Mucosa of descending colon (tissue), 3 donors: ENCODE measurements at places on chromosomes 16 and 17. TPM values are rescaled to one million over a fixed set of nuclear protein-coding genes. Genes with fewer than 3 reads are reported as not detected.
A peak's percentile ranks its signal among the peaks of the same experiment; 100 is the strongest.

GRCh38 chr17:28405632-28406472, at the start of gene SLC46A1:
TSS of gene SLC46A1 (minus strand) at chr17:28406212. CDS start at chr17:28406114, 98 bp downstream.
- peak; percentile 70 for DNase-seq

DNA sequence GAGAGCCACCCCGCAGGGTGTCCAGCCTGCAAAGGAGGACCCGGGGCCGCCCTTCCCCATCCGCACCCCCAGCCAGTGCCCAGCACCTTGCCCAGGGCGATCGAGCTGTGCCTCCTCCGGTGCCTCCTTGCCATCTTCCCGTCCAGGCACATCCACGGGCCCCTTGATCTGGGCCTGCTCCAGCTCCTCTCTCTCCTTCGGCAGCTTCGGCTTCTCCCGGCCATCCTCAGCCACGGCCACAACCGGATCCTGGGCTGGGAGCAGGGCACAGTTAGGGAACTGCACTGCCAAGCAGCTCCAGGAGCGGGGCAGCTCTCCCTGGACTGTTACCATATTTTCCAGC, 13.8 kb downstream of the NDUFAF8 start:
- DNase-seq: no peak

DNA sequence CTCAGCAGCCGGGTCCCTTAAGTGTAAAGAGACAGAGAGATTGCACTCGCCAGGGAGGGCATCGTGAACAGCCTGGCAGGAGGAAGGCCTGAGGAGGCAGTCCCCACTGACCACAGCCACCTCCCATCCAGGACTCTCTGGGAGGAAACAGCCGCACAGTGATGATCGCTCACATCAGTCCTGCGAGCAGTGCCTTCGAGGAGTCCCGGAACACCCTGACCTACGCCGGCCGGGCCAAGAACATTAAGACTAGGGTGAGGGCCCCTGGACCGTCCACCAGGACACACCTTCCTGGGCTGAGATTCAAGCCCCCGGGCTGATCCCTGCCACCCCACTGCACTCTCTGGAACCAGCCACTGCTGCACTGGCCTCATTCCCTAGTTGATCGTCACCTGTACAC, 14.0 kb downstream of the BTBD17 start:
- DNase-seq: no peak

- DNase-seq: no peak
Measured at GRCh38 chr17:14113137-14113536, 43.8 kb downstream of the COX10 start.

- no peak for DNase-seq
Measured at GRCh38 chr17:1384905-1385435, 15.1 kb downstream of the YWHAE start.

GRCh38 chr16:83138976-83139690, 512.4 kb downstream of the CDH13 start:
- DNase-seq: no peak

DNA sequence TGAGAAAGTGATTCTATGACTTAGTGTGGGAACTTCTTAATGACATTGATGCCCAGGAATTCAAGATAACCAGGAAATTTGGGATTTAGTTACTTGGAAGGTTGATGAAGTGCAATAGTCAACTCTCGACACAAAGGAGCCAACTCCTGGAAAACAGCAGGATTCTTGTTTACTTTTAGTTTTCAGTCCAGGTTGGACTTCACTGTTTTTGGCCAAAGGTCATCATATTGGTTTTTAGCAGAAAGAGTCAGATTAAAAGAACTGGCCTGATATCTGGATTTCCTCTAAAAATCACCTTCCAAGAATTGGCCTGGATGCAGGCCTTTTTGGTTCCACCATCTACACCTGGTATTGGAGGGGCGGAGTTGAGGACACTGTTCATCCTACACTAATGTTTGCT, 60.1 kb upstream of the SALL1 start:
- no peak for DNase-seq

DNA sequence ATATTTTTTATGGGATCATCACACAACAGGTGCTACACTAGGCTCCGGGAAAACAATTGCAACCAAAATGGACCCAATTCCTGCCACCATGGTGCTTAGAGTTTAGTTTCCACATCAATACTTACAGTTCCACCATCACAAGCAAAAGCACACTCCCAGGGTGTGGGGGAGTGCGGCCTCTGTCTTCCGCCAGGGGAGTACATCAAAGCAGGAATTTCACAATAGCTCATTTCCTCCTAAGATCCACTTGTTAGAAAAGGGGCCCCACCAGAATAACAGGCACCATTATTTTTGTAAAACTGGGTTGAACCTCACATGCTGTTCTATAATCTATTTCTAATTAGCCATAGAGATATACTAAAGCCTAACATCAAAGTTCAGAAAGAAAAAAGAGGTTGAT, 44.3 kb upstream of the PSMD7 start:
- DNase-seq: no peak

DNA sequence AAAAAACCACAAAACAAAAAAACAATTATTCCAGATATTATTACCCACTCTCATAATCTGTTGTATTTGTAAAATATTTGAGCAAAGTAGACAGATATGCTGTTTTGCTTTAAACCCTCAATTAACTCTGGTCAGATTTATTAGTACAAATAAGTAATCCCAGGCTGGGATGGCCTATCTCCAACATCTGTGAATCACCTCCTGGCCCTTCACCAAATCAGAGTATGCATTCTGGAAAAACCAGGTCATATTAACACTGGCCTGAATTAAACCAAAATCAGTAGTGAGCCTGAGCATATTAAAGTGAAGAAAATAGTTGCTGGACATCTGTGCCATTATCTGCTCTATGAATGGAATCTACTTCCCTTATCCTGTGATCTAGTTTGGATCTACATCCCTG, 41.0 kb downstream of the STAT3 start:
- no peak for DNase-seq

DNA sequence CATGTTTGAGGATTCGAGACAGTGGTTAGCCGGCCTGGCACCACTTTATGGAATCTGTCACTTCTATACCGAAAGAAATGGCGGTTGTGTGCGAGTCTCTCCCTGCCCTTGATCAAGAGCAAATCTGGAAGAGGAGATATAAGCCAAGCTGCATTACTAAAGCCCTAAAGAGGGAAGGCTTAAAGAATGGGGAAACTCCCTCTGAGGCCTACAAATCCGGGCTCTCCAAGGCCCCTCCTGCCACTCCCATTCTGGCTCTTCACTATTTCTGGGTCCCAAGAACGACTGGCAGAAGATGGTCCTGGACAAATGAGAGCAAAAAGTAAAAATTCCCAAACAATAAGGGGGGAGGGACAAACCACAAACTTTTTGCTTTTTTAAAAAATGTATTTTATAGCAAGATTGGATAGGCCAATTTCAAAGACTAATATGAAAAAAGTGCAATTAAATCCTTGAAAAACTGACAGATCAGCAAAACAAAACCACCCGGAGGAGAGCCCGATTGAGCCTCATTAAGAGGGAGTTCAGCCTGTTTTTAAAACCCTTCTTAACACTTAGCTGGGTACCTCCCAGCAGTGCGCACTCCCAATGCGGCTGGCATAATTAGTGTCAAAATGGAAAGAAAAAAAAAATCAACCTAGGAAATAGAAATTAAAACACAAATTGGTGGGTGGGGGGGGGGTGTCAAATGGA, 193.5 kb downstream of the ZFHX3 start:
- no peak for DNase-seq

DNA sequence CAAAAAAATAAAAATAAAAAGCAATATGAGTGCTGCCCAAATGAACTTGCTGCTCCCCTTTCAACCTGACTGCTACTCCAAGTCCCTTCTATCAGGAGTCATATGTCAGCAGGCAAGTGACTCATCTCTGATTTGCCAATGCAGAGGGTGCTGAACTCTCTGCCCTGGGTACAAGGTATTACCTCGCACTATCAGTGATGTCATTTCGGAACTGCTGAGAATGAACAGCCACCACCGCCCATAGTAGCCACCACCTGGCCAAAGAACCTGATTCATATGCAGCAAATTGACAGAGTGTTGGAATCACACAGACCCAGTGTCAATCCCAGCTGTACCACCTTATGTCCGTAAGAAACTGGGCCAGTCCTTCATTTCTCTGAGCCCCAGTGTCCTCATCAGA, 31.2 kb downstream of the LYRM9 start:
- DNase-seq: peak; percentile 34

DNA sequence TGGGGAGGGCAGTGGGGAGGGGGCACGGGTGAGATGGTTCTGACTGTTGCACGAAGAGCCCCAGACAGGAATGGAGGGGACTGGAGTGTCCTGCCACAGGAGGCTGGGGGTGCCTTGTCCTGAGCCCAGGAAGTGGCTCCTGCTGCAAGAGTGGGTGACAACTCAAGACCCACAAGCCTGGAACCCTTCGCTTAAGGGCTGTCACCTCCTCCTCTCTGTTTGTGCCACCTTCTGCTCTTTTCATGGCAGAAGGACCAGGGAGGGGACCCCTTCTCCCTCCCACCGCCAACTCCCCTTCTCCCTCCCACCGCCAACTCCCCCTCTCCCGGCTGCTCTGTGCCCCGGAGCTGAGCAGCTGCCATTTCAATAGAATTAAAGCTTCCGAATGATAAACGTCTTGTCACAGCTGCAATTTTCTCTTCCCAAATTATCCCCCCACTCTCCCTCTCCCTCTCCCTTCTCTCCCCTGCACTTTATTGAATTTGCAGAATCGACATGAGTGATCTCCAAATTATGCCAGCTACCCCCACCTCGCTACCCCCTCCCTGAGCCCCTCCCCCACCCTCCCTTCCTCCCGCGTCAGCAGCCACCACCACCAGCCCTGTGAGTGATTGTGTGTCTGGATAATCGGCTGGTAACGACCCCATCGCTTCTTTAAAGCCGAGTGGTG, 13.7 kb downstream of the GJD3 start:
- no peak for DNase-seq

- DNase-seq: no peak
Measured at GRCh38 chr17:7992924-7993323, 9.5 kb upstream of the GUCY2D start.

DNA sequence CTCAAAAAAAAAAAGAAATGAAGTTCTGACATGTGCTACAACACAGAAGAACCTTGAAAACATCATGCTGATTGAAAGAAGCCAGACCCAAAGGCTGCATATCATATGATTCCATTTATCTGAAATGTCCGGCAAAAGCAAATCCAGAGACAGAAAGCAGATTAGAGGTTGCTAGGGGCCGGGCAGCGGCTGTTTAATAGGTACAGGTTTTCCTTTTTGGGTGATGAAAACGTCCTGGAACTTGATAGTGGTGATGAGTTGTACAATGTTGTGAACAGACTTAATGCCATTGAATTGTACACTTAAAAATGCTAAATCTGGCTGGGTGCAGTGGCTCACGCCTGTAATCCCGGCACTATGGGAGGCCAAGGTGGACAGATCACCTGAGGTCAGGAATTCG, 166.5 kb downstream of the NTN1 start:
- DNase-seq: no peak

- DNase-seq: no peak
Measured at GRCh38 chr16:17204206-17204605, 266.6 kb downstream of the XYLT1 start.

- no peak for DNase-seq
Measured at GRCh38 chr17:36686123-36686669, 84.8 kb downstream of the MRM1 start.

GRCh38 chr17:65830356-65830755, 268.9 kb upstream of the AXIN2 start:
- DNase-seq: no peak

DNA sequence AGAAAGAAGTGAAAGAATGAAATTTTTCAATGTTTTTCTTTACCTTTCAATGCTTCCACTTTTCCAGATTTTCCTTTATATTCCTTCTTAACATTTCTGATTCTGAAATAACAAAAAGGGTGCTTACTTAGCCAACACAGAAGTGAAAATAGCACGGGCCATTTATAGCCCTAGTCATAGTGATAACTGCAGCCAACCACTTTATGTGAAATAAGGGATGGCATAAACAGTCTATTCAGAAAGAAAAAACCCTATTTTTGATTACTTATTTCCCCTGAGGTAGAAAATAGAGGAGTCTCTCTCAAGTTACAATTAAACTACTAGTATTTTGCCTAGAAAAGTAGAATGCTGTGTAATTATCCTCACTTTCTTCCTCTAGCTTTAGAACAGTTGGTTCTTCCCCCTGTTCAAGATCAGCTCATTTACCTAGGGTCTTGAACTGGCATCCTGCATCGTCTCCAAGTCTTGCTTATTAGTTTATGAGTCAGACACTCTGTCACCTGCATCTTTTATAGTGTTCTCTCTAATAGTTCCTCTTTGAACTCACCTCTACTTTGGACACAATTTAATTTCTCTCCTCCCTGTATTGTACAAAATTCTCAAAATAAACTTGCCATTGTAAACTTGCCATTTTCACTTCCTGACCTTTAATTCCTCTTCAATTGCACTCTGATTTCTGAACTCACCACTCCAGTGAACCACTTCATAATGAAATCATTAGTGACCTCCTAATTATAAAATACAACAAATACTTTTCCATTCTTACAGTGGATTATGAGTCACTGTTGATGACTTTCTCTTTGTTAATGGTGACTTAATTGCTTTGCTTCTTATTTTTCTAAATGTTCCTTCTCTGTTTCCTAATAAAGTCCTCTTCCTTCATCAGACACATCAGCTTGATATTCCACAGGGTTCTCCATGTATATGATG, 23.6 kb downstream of the ABCA6 start:
- no peak for DNase-seq

- DNase-seq: no peak
Measured at GRCh38 chr17:55388842-55389241, 32.8 kb downstream of the MMD start.

- DNase-seq: no peak
Measured at GRCh38 chr17:49191409-49191916, 18.9 kb downstream of the GNGT2 start.

DNA sequence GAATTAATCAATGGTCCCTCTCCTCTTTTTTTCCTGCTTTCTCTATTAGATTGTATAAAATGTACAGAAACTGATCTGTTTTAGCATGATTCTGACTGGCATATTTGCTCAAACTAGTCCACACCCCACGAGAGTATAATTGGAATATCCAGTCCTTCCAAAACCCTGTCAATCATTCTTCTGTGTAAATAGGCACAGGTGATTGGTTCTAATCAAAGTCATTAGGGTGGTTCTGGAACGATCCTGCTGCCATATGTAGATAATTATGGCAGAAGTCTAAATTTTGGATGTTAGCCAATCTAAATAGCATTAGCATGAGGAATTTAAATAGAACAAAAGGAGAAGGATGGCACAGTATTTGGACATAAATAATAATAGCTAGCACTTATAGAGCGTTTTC, 165.7 kb downstream of the SHISA6 start:
- no peak for DNase-seq

DNA sequence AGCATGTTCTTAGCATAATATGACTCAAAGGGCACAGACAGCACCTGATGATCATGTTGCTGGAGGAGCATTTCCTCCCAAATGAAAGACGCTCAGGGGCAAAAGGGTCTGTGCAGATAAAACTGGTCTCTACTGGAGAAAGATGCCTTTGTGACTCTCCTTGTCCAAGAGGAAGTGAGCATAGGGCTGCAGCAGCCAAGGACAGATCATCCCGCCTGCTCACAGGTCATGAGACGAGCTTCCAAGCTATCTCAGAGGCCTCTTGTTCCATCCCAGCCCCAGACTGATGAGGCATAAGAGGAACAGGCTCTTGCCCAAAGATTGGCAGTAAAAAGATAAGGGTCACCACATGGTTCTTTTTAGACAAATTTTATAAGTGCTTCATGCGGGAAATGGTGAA, 141.8 kb downstream of the KATNIP start:
- no peak for DNase-seq

GRCh38 chr16:724188-725040, 1.8 kb downstream of the CCDC78 start:
- DNase-seq: no peak

SULT1A4 gene
- 13.1 TPM for total RNA-seq

ANKRD40CL gene
- total RNA-seq: 57.6 TPM

C16orf74 gene
- 1.0 TPM for total RNA-seq

MEOX1 gene
- total RNA-seq: 1.4 TPM

EFCAB5 gene
- 1.0 TPM for total RNA-seq

CCL1 gene
- total RNA-seq: not detected

EVPL gene
- total RNA-seq: 16.3 TPM

SLC12A3 gene
- not detected for total RNA-seq
